ENCODE measurements at places on chromosomes 5 and 9. TPM values are rescaled to one million over a fixed set of nuclear protein-coding genes. Genes with fewer than 3 reads are reported as not detected.

GRCh38 chr5:149079883-149080282 is 17.0 kb upstream of the SH3TC2 start:
- DNase-seq, result no peak
- H3K4me1 ChIP-seq, result no peaks in the 10 kb centered on the region
- peaks cover 11% of the 10 kb centered on the region for H3K27me3 ChIP-seq
- H3K4me3 ChIP-seq, result no peak overlapping the region

DNA sequence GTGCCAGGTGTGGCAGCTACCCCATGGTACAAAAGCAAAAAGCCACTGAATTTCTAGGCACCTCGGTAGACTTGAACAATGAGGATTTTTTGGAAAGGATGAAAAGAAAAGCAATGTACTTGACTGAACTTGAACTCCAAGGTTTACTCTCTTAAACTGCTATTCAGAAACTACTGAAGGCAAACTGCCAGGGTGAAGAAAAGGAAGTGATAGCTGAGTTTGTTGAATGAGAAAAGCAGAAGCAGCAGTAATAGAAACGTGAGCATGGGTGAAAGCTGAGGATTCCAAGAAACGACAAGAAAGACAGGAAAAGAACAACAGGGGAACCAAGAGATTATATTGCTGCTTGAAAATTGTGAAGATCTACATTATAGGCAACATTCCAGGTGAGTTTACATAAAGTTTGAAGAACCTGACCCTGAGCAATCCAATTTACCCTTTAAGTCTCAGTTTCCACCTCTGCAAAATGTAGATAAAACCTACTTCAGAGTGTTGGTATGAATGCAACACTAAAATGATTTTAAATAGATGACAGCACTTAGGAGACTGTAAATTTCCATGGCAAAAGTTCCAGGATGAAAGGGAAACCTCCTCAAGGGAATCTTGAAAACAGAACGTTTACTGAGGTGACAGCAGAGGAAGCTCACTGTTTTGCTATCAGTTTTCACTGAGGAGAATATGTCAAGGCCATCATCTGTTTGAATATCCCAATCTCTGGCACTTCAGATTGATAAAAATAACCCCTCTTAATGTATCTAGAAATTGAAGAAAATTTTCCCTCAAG is 245.8 kb downstream of the SPATA31D1 start:
- no peak overlapping the region for H3K27ac ChIP-seq
- H3K27me3 ChIP-seq, result no peaks in the 10 kb centered on the region
- DNase-seq, result no peak
- no peak overlapping the region for H3K4me3 ChIP-seq
- H3K4me1 ChIP-seq, result no peaks in the 10 kb centered on the region
- H3K36me3 ChIP-seq, result no peaks in the 10 kb centered on the region

DNA sequence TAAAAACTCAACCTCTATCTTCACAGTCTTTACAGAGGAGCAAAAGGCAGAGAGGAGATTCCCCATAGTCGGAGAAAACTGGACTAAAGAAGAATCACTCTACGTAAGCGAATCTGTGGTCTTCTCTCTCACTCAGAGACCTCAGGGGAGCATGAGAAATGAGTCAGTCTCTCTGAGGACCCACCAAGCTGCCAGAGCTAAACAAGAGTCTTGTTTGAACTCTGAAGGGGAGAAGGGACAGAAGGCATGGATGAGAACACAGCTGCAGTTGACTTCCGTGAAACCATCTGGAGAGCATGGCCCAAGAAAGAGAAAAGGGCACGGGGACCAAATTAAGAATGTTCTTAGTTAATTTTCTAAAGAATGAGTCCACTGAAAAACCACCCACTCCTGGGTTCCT is 12.8 kb upstream of the MAN2A1 start:
- no peaks in the 10 kb centered on the region for H3K4me1 ChIP-seq
- H3K36me3 ChIP-seq, result no peaks in the 10 kb centered on the region
- H3K27ac ChIP-seq, result no peak overlapping the region
- H3K27me3 ChIP-seq, result peaks cover 24% of the 10 kb centered on the region

DNA sequence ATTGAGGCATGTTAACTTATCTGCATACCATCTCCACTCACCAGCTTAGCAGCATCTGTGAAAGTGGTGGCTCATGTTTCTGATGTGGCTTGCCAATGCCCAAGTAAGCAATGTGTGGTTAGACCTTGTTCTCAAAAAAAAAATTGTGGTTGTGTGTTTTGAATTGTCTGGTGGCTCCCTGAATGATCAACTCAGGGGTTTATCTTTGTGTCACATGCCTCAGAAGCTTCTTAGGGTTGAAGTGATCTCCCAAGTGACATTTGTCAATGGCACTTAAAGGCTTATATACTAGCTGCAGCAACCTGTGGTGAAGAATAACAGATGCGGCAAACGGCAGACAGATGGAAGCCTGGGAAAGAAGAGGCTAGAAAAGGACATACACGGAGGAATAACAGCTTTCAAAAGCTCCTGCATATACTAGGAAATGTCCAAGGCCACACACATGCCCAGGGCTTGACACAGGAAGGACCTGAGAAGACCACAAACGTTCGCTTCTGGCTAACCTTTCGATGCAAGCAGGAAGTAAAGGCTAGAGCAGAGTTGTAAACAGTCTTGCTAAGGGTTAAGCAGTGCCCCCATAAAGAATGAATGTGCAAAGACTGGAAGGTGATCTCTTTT is 42.2 kb upstream of the FSD1L start:
- H3K4me1 ChIP-seq, result peaks cover 27% of the 10 kb centered on the region
- peaks cover 80% of the 10 kb centered on the region for H3K27me3 ChIP-seq
- peak overlapping the region; percentile 66 for H3K27ac ChIP-seq
- H3K4me3 ChIP-seq, result peak overlapping the region; percentile 11

- DNase-seq, result no peak
- H3K27ac ChIP-seq, result peak overlapping the region; percentile 74
- peaks cover 20% of the 10 kb centered on the region for H3K36me3 ChIP-seq
- peaks cover 24% of the 10 kb centered on the region for H3K4me1 ChIP-seq
- H3K27me3 ChIP-seq, result no peaks in the 10 kb centered on the region
Observed at GRCh38 chr9:113592876-113593575, 129.5 kb downstream of the RGS3 start.

- H3K4me3 ChIP-seq, result no peak overlapping the region
- H3K27ac ChIP-seq, result no peak overlapping the region
- DNase-seq, result no peak
Observed at GRCh38 chr5:134257176-134257575, 31.3 kb upstream of the PPP2CA start.

DNA sequence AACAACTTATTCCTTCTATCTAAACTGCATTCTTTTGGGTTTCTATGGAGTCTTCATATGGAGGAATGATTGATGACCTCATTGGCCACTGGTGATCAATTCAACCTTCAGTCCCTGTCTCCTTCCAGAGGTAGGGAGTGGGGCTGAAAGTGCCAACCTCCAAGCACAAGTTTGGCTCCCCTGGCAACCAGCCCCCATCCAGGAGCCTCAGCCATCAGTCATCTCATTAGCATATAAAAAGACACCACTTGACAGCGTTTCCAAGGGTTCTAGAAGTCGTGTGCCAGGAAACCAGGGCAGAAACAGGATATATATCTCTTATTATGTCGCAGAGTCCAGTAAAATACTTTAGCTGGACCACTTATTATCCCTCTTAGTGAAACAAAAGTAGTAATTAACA is 9.8 kb downstream of the SLC31A2 start:
- no peak overlapping the region for H3K4me3 ChIP-seq
- H3K27ac ChIP-seq, result no peak overlapping the region
- peaks cover 13% of the 10 kb centered on the region for H3K4me1 ChIP-seq
- no peaks in the 10 kb centered on the region for H3K27me3 ChIP-seq

DNA sequence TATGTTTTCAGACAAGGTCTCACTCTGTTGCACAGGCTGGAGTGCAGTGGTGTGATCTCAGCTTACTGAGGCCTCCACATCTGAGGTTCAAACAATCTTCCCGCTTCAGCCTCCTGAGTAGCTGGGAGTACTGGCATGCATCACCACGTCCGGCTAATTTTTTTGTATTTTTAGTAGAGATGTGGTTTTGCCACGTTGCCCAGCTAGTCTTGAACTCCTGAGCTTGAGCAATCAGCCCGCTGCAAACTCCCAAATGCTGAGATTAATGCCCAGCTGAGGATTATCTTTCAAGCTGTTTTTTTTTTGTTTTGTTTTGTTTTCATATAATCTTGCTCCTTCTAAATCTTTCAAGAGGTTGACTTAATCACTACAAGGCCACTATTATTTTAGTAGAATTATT is 47.3 kb upstream of the SLC28A3 start:
- peaks cover 7% of the 10 kb centered on the region for H3K27me3 ChIP-seq
- no peak overlapping the region for H3K27ac ChIP-seq
- H3K36me3 ChIP-seq, result no peaks in the 10 kb centered on the region

GRCh38 chr9:76585487-76586389 is 126.8 kb downstream of the GCNT1 start:
- no peak overlapping the region for H3K4me3 ChIP-seq
- no peaks in the 10 kb centered on the region for H3K4me1 ChIP-seq
- no peaks in the 10 kb centered on the region for H3K36me3 ChIP-seq
- H3K27me3 ChIP-seq, result peaks cover 16% of the 10 kb centered on the region
- DNase-seq, result no peak
- no peak overlapping the region for H3K27ac ChIP-seq

DNA sequence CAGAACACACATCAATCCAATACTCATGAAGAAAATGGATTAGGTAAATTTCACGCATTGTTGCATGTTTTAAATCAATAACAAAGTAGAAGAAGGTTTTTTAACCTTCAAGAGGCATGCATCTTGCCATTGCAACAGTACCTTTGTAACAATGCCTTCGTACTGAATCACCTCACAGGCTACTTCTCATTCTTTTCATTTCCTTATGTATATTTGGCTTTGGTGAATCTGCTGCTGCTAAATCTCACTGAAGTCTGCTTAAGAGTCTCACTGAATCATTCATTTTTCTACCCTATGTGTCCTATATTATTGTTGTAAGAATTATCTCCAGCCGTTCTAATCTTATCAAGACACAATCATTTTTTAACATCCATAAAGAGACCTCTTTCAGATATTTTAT is 152.5 kb downstream of the CDH10 start:
- no peaks in the 10 kb centered on the region for H3K4me1 ChIP-seq
- no peaks in the 10 kb centered on the region for H3K36me3 ChIP-seq
- no peak for DNase-seq
- no peak overlapping the region for H3K4me3 ChIP-seq
- no peak overlapping the region for H3K27ac ChIP-seq

Gene SHOC1
- not detected for total RNA-seq

Gene DNAH5
- not detected for total RNA-seq

Gene KCNN2
- not detected for total RNA-seq

Data from activated naive CD8-positive, alpha-beta T cell treated with anti-CD3 and anti-CD28 coated beads for 36 hours (primary cell).